RWPE1 (cell line): ENCODE measurements at places on chromosomes 7 and 10.
A peak's percentile ranks its signal among the peaks of the same experiment; 100 is the strongest.

DNA sequence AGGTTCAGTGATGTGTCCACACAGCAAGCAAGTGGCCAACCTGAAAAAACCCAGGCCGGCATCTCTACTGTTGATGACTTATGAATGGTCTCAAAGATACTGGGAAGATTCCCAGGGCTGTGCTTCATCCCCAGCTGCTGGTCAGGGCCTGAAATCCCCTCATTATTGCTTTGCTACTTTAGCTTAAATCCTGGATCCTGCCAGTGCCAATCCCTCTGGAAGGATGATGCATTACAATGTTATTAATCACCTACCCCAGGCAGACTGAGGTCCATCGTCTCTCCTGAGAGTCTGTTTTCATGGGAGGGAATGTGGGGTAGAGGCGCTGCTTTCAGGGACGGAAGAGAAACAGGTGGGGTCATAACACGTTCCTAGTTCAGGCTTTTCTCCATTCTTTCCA, 371.6 kb downstream of the RPS24 start:
- no peak for DNase-seq

GRCh38 chr7:80686576-80686975, 48.1 kb downstream of the CD36 start:
- peak; percentile 58 for DNase-seq

- DNase-seq: no peak
Observed at GRCh38 chr7:57375783-57376182, 74.2 kb upstream of the ZNF716 start.

- DNase-seq: peak; percentile 13
Observed at GRCh38 chr10:105210546-105210945, 569.5 kb downstream of the SORCS3 start.

GRCh38 chr10:58568428-58568935, 55.8 kb downstream of the BICC1 start:
- DNase-seq: no peak
